ENCODE measurements at places on chromosomes 5 and 9. TPM values are rescaled to one million over a fixed set of nuclear protein-coding genes. Genes with fewer than 3 reads are reported as not detected.

Gene FGFR4
- 1.9 TPM for total RNA-seq

Gene ARL10
- 37.8 TPM for total RNA-seq

Gene ADAMTSL2
- total RNA-seq, result 0.15 TPM

Gene TLX3
- total RNA-seq, result not detected

Gene ORM2
- total RNA-seq, result not detected

Gene KIAA0825
- total RNA-seq, result 8.0 TPM

Gene LOX
- 320 TPM for total RNA-seq

- DNase-seq, result no peak
Observed at GRCh38 chr9:71857159-71857558, 53.8 kb downstream of the ABHD17B start.

DNA sequence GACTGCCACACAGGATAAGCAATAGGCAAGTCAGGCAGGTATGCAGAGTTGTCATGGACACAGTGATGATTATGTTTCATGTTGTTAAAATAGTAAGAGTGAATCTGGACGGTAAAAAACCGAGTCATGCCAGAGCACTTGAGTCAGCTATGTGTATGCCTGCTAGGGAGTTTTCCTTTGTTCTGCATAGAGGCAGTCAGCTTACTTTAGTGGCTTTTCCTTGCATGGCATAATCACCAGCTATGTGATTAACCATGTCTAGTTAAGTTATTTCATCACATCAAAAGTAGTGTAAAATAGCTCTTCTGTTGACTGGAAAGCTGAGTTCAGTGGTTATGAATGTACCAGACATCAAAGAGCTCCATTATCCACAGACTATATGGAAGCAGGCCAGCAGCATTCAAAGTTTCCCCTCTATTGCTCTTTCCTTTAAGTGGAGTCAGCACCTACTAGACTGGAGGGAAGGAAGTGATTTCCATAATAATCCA lies 989.8 kb downstream of the TLE1 start:
- DNase-seq, result no peak

- DNase-seq, result no peak
Observed at GRCh38 chr5:139246394-139246793, 47.1 kb upstream of the MATR3 start.

- no peak for DNase-seq
Observed at GRCh38 chr5:103842936-103843335, 280.3 kb upstream of the NUDT12 start.

DNA sequence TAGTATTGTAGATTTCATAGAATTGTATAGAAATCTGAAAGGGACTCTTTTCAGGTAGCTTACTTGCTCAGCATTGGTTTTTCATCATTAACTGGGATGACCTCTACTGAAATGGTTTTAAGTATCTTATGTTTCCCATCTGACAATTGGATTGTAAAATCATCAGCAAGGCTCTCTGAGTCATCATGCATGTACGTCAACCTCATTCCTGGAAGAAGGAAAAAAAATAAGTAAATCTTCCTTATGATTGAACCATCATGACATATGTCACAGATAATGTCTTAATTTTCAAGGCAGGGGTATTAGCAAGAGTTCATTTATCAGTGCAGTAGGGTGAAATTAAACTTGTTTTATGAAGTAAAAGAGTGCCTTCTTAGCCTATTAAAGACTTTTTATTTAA lies 74.9 kb upstream of the CER1 start:
- no peak for DNase-seq

GRCh38 chr9:78614892-78615291 lies 318.0 kb downstream of the PSAT1 start:
- no peak for DNase-seq

GRCh38 chr9:122036988-122037387 lies 56.1 kb downstream of the TTLL11 start:
- DNase-seq, result no peak

- no peak for DNase-seq
Observed at GRCh38 chr5:111774525-111774924, 17.5 kb upstream of the NREP start.

- no peak for DNase-seq
Observed at GRCh38 chr9:96420468-96421219, 2.5 kb upstream of the ZNF367 start.

GRCh38 chr5:80204808-80205614 lies 50.8 kb downstream of the SERINC5 start:
- no peak for DNase-seq

- DNase-seq, result no peak
Observed at GRCh38 chr5:118279540-118280294, 708.6 kb downstream of the DTWD2 start.

GRCh38 chr9:95486318-95486717 lies 30.5 kb downstream of the PTCH1 start:
- no peak for DNase-seq

DNA sequence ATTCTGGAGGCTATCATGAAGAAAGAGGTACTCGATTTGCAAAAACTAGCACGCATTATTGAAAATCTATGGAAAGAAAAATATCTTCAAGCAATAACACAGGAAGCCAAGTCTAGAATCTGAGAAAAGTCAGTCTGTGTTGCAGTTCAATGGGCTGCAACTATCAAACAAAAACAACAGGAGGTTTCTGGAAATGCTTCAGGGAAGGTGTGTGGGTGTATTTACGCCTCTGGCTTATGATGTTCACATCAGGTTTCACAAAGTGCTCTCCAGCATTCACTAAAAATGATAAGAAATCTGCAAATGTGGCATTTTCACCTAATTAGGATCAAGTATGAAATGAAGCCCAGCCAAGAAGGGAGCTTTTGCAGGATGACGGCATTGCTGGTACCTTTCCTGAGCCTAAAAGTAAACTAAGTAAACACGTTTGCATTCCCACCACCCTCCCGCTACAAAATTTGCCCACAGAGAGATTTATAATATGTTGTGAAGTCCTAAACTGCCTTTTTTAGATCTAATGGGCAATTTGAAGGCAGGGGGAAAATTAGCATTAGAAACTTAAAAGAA lies 146.4 kb downstream of the GABRB2 start:
- no peak for DNase-seq

- DNase-seq, result no peak
Observed at GRCh38 chr5:28779161-28779754, 1740.9 kb upstream of the CDH9 start.

- DNase-seq, result no peak
Observed at GRCh38 chr9:21434202-21435014, 5.8 kb upstream of the IFNA1 start.

- peak; percentile 87 for DNase-seq
Observed at GRCh38 chr5:109487753-109488420, 78.1 kb upstream of the PJA2 start.

DNA sequence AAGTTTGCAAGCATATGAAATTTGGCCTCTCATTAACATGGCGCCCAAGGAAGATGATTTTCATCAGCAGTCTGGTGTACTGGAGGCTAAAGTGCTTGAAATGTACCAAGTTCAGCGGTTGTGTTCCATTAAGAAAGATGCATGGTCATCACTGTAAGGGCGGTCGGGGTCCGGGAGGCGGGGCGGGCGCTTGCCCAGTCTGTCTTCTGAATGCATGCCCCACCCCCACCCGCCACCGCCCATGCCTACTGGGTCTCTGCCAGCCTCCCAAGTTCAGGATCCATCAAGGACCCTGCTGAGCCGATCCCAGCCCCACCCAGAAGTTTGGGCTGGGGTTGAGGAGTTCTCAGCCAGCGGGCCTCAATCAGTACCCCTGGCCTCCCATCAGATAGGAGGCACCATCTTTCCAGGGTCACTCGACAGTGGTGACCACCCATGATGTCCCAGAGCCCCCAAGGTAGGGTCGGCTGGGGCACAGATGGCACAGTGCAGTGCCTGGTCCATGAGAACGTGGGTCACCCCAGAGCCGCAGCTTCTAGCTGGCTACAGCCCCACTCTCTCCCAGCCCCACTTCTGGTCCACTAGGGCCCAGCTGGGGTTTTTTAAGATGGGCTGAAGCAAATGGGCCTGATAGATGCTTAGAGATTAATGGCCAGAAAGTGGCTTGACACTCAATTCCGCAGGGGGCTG lies 24.4 kb upstream of the PRDM12 start:
- peak; percentile 59 for DNase-seq

DNA sequence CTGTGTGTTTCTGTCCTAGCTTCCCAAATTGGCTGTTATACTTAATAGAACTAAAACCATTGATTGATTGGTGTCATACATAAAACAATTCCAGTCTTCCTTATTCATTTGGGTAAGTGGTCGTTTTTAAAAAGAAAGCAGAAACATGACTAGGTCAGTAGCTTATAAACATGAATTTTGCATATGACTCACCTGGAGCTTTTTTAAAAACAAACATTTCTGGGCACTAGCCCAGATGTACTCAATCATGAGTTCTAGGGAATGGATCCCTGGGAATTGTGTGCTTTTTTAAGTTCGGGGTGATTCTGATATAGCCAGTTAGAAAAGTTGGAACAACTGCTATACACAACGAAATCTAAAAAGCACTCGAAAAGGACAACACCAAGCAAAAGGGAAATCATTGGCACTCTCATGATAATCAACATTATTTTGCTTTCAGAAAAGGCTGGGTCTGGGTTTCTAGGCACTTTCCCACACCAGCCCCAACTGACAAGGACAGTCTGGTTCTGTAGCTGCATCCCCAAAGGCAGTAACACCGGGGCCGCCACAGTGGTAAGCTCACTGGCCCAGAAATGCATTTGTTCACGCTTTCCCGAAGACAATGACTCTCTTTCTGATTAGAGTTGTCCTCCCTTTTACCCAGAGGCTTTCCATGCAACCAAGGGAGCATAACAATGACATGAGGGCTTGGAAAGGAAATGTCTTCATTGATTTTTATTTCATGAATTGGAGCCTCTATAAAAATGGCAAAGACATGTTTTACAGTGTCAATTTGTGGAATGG lies 664.9 kb upstream of the WWC1 start:
- no peak for DNase-seq

GRCh38 chr9:111712369-111712768 lies 51.0 kb downstream of the GNG10 start:
- DNase-seq, result no peak

DNA sequence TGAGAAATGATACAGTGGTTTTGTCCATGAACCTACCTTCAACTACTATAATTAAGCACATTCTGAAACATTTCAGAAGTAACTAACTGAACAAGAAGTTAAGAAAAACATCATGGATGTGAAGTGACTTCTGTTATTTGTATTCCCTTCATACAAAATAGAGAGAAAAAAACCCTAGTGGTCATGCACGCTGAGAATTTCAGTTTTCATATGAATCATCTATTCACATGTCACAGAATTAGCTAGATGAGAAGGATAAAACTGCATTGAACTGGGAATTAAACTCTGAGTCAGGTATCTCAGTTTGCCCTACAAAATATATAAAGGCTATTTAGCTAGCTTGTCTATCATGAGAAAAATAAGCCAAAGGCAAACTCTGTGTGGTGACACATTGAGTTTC lies 451.8 kb upstream of the FTMT start:
- DNase-seq, result no peak

DNA sequence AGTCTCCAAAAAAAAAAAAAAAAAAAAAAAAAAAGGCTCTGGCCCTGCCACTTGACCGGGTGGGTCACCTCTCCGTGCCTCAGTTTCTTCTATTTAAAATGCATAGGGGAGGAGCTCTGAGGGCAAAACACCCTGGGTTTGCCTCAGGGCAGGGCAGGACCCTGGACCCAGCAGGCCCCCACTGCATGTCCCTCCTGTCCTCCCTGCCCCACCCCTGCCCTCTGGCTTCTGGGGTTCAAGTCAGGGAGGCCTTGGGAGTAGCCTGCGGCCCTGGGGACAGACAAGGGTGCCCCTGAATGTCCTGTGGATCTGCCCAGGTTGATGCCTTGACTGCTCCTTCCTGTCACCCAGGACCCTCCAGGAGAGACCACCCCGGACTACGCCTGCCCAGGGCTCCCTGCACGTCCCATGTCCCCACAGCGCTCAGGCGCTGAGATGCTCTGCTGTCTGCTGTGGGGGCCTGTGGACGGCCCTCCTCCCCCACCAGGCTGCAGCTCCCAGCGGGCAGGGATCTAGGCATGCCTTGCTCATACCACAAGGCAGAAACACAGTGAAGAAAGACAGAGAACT lies 35.4 kb downstream of the ADAMTS2 start:
- DNase-seq, result peak; percentile 70

GRCh38 chr9:37582548-37583157 lies 6.5 kb upstream of the FBXO10 start:
- no peak for DNase-seq

DNA sequence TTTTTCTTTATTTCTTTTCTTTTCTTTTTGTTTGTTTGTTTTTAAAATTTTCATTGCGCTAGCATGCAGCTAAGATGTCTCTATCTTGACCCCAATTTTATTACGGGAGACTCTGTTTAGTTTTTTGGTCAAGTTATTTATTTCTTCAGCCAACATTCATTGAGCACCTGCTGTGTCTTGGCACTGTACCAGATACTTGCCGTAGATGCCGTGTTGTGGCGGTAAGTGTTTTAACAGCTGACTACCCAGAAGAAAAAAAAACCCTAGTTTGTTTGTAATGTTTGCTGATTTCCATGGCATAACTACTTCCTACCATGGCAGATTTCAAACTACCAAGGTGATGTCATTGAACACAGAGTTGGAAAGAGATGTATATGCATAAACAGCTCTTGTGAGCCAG lies 65.0 kb downstream of the UGCG start:
- DNase-seq, result no peak

DNA sequence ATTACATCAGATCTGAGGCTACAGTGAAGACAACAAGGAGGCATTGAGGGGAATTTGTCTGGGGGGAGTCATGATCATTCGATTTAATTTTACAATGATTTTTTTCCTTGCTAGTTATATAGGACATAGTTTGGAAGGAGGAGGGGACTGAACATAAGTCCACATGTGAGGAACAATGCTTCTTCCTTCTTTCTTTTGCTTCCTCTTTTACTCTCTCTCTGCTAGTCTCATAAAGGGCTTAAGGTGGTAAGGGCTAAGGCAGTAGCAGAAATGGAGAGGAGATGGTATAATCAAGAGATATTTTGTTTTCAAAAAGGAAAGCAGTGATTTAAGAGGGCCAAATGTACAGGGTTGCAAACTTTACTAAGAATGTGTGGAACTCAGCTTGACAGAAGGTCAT lies 64.3 kb downstream of the GRIN3A start:
- DNase-seq, result no peak
